Esophagus squamous epithelium (tissue), 5 donors: ENCODE measurements at places on chromosomes 16 and 17. TPM values are rescaled to one million over a fixed set of nuclear protein-coding genes. Genes with fewer than 3 reads are reported as not detected.

Gene MT4
- total RNA-seq: not detected

Gene RNF222
- 14.1 TPM for total RNA-seq

Gene NPIPA3
- 2.1 TPM for total RNA-seq

Gene KRTAP17-1
- not detected for total RNA-seq

Gene MYLK3
- not detected for total RNA-seq

Gene SALL1
- not detected for total RNA-seq

Gene DDX42
- total RNA-seq: 27.1 TPM

Gene HCRT
- not detected for total RNA-seq

Gene AIPL1
- not detected for total RNA-seq

DNA sequence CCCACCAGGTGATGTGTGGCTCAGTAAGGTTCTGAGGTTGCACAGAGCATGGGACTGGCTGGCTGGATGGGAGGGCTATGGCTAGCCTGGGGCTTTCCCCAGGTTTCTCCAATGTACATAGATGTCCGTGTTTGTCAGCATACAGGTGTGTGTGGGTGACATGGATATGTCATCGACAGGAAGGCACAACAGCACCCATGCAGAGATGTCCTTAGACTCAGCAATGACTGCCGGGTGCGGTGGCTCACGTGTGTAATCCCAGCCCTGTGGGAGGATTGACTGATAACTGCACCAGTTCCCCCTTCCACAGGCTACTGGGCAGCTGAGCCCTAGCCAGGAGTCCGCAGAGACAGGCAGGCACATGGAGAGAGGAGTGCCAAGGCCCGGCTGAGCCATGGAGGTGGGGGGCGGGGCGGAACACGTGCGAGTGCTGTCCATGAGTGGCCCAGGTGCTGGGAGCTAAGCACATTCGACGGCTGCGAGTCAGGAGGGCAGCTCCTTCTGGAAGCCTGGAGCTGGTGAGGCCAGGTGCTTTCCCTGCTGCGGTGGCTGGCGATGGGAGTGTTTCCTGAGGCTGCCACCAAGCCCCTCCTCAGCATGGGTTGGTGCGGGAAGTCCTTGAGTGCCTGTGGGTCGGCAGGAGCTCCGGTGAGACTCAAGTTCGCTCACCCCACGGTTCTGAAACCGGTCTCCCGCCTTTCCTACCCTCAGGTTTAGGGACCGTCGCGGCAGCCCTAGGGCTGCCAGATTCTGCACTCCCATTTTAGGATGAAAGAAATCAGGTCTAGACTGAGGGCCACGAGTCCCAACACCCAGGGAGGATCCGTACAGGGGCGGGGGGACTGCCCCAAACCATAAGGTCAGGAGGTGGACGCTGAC is 858 bp upstream of the ASPSCR1 start:
- no peak for DNase-seq

DNA sequence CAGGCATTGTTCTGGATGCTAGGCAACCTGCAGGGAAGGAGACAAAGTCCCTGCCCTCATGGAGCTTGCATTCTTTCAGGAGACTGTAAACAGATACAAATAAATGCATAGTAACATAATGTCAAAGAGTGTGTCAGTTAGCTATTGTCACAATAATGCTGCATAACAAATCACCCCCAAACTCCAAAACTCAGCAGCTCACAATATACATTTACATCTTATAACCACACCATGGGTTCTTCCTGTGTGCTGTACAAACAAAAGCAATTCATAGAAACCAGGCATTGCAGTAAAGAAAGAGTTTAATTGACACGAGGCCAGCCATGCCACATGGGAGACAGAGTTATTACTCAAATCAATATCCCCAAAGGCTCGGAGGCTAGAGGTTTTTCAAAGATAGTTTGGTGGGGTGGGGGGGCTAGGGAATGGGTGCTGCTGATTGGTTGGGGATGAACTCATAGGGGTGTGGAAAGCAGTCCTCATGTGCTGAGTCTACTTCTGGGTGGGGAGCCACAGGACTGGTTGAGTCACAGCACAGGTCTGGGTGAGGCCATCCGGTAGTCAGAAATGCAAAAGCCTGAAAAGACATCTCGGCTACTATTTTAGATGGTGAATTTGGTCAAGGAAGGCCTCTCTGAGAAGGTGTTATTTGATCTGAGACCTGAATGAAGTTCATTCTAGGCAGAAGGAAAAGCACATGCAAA is 79.0 kb downstream of the GPRC5B start:
- DNase-seq: no peak

DNA sequence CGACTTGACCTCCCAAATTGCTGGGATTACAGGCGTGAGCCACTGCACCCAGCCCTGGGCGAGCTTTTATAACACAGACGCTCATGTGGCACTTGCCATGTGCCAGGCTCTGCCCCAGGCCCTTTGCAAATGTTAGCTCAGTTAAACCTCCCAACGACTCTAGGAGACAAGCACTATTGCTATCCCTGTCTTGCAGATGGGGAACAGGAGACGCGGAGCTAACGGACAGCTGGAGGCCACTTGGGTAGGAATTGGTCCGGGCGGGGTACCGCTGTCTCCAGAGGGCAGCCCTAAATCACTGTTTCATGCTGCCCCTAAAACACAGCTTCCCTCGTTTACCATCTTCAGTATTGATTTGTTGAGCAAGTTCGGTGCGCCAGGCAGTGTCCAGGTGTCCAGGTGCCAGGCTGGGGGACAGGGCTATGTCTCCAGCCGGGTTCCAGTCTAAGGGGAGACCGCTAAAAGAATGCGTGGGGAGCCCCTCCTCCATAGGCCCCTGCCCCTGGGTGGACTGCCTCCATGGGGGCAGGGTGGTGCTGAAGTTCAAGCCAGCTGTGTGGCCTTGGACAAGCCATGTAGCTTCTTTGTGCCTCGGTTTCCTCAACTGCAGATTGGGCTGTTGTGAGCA is 23.7 kb downstream of the TMEM235 start:
- no peak for DNase-seq

- DNase-seq: no peak
These were observed at the start of gene CCL17 for GRCh38 chr16:57403965-57404817. Gene CCL17 (plus strand): TSS chr16:57404767. CDS start chr16:57413933, 9,166 bp downstream.

GRCh38 chr17:37211136-37211535 is 164.6 kb upstream of the C17orf78 start:
- DNase-seq: no peak

- no peak for DNase-seq
These were observed 433.6 kb downstream of the HAPSTR1 start for GRCh38 chr16:9525037-9525436.

GRCh38 chr17:2186937-2187336 is 116.6 kb downstream of the SMG6 start:
- DNase-seq: no peak

DNA sequence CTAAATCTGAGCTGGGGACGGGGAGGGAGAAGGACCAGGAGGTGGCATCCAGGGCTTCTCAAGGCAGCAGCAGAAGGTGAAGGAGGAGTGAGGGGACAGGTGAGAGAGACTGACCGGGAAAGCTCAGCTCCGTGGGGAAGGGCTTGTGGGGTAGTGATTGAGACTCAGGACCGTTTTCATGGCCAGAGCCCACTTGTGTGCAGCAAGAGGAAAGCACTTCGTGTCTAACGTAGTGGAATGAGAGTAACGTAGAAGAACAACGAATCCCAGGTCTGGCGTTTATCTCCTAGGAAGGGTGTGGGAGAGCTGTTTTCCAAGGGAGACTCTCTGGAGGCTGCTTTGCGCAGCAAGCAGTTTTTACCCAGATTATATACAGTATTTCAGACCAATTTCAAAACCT is 1.3 kb upstream of the CDH3 start:
- DNase-seq: no peak

DNA sequence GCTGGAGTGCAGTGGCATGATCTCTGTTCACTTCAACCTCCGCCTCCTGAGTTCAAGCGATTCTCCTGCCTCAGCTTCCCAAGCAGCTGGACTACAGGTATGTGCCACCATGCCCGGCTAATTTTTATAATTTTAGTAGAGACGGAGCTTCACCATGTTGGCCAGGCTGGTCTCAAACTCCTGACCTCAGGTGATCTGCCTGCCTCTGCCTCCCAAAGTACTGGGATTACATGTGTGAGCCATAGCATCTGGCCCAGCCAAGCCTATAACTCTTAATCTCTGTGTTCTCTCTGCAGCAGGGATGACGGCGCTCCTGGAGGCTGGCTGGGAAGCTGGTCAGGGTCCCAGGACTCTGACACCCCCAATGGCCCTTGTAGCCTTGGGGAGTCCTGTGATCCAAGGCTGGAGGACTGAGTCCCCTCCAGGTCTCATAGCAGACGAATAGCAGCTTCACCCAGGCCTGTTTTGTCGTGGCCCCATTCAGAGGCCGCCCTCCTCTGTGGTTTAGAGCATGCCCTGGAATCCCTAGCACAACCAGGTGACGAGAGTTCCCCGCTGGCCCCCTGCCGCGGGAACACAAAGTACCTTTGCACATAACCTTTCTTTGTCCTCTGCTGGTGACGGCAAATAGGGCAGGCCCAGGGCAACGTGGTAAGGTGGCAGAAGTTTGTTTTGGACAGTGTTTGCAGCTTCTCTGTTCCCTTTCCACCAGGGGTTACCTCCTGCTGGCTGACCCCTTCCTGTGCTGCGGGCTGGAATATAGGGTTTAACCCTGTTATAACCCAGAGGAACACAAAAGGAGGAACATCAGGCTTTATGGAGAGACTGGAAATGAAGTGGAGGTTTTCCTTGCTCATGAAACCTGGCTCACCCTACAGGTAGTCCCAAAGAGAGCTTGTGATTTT is 43.0 kb upstream of the TOB1 start:
- DNase-seq: no peak

GRCh38 chr17:61253362-61253761 is 146.3 kb upstream of the TBX2 start:
- no peak for DNase-seq

GRCh38 chr16:17034477-17035252 is 436.1 kb downstream of the XYLT1 start:
- DNase-seq: no peak
